T-helper 17 cell (primary cell): ENCODE measurements at places on chromosomes 2 and 18.

DNA sequence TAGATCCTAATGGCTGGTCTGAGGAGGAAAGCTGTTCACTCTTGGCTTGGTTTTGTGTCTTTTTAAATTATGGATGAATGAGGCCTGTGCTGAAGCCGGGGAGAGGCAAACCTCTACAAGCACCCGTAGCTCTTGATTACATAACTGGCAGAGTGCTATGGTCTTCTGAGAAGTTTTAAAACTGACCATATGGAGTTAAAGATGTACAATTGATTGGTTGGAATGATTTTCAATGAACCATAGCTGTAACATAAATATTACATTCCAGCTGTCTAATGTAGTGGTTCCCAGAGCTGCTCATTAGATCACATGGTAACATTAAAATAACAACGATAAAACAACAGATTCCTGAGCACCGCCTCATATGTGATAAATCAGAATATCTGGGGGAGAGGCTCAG lies 71.1 kb upstream of the MAP4K3 start:
- no peak overlapping the region for H3K27ac ChIP-seq
- H3K4me1 ChIP-seq = peaks cover 3% of the 10 kb centered on the region
- H3K4me3 ChIP-seq = no peak overlapping the region
- peaks cover 29% of the 10 kb centered on the region for H3K27me3 ChIP-seq
- peaks cover 2% of the 10 kb centered on the region for H3K36me3 ChIP-seq

DNA sequence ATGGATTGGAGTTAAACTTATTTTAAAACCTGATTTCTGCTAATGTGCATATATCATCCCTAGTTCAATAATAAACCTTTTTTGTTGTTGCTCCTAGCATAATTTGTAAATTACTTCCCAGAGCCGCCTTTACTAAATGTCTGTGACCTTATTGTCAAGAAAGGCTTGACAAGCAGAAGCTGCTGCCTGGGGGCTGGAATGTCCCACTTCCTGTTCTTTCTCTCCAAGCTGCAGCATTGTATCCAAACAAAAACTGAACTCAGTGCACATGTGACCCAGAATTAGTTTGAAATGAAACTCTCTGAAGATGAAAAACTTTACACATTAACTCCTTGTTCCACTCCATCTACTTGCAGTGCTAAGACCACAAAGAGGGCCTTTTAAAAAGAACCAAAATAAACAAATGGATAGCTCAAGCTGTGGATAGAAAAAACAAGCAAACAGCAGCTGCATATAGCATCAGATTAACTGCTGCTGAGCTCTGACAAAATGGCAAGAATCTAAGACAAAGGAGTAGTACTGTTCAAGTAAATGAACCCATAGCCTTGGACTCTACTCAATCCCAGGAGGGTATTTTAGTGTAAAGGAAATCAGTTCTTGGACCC lies 99.8 kb upstream of the NEUROD1 start:
- DNase-seq = no peak
- no peaks in the 10 kb centered on the region for H3K4me1 ChIP-seq
- H3K4me3 ChIP-seq = no peak overlapping the region
- no peaks in the 10 kb centered on the region for H3K36me3 ChIP-seq
- H3K27me3 ChIP-seq = no peaks in the 10 kb centered on the region

DNA sequence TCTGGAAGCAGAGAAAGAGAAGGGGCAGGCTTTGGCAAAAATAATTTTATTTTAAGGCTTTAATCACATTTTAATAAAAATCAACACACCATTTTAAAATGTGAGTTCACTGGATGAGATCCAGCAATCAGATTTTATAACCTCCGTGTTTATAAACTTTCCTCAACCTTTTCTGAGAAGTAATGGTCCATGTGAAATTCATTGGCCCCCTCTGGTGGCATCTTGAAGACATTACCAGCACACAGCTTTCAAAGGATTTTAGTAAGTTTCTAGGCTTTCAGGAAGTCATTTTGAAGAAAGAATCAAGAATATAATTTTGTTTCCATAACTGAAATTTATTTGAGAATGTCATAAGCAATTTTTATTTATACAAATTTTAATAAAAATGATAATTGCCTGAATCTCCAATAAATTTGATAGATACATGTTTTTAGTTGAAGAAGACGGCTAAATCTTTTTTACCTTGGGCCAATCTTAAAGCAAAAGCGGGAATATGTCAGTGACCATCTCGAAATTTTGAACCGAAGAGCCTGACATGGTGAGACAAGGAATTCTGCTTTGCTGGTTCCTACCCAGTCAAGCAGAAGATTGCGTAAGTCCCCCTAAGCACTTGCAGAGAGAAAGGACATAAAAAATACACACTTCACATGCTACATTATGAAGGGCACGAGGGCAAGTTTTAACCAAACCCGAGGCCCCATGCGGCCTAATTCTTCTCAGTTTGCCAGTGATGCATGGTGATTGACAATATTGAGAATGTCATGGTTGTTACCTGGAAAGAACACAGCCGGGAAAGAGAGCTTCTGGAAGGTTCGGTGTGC lies 128.4 kb upstream of the CBLN2 start:
- no peak for DNase-seq
- no peak overlapping the region for H3K4me3 ChIP-seq
- no peaks in the 10 kb centered on the region for H3K4me1 ChIP-seq
- no peak overlapping the region for H3K27ac ChIP-seq

DNA sequence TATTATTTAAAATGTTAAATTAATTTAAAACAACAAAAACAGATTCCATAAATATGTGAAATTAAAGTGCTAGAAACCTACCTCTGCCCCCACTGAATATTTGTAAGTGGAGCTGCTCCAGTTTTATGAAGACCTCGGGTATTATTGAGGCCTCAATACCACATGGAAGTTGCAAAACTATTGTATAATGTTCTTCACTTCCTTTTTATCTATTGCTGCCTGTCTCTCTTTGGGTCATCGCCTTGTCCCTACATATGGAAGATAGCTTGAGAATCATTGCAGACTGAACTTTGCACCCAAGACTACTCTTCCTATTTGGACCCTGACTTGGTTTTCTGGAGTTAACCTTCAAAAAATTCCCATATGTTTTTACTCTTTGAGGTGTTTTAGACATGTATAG lies 212.1 kb upstream of the NETO1 start:
- H3K27ac ChIP-seq = no peak overlapping the region
- H3K27me3 ChIP-seq = no peaks in the 10 kb centered on the region
- H3K4me3 ChIP-seq = no peak overlapping the region
- H3K36me3 ChIP-seq = no peaks in the 10 kb centered on the region
- DNase-seq = no peak

GRCh38 chr2:235765181-235765820 lies 271.5 kb downstream of the AGAP1 start:
- H3K4me1 ChIP-seq = peaks cover 4% of the 10 kb centered on the region
- H3K36me3 ChIP-seq = peaks cover 2% of the 10 kb centered on the region
- no peak overlapping the region for H3K27ac ChIP-seq
- peaks cover 5% of the 10 kb centered on the region for H3K27me3 ChIP-seq
- H3K4me3 ChIP-seq = no peak overlapping the region

GRCh38 chr2:2178921-2179320 lies 152.2 kb downstream of the MYT1L start:
- peaks cover 7% of the 10 kb centered on the region for H3K27me3 ChIP-seq
- no peak for DNase-seq
- no peak overlapping the region for H3K27ac ChIP-seq
- no peaks in the 10 kb centered on the region for H3K36me3 ChIP-seq

DNA sequence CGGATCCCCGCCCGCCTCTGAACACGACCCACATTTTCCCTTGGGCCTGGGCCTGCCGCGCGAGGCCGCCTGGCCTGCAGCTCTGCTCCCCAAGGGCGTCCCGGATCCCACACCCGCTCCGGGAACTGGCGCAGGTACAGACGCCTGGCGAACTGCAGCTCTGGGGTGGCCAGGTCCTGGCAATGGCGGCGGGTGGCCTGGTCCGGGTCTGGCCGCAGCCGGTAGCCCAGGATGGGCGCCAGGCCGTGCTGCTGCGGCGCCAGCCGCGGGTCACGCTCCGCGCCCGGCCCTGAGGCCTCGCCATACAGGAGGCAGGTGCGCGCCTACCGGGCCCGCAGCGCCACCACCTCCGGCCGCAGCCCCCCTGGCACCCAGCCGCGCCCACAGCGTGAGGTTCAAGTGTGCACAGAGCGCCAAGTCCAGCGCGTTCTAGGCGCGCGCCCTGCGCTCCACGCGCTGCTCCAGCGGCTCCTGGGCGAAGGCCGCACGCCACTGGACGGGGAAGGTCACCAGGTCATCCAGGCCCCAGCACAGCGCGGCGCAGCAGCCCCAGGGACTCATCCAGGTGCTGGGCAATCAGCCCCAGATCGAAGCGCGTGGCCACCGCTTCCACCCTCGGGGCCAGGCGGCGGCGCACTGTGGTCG lies 9.5 kb downstream of the AQP12A start:
- peaks cover 18% of the 10 kb centered on the region for H3K27me3 ChIP-seq
- H3K4me1 ChIP-seq = peaks cover 17% of the 10 kb centered on the region
- H3K27ac ChIP-seq = no peak overlapping the region
- H3K4me3 ChIP-seq = no peak overlapping the region
- DNase-seq = peak; percentile 7
- peaks cover 3% of the 10 kb centered on the region for H3K36me3 ChIP-seq

DNA sequence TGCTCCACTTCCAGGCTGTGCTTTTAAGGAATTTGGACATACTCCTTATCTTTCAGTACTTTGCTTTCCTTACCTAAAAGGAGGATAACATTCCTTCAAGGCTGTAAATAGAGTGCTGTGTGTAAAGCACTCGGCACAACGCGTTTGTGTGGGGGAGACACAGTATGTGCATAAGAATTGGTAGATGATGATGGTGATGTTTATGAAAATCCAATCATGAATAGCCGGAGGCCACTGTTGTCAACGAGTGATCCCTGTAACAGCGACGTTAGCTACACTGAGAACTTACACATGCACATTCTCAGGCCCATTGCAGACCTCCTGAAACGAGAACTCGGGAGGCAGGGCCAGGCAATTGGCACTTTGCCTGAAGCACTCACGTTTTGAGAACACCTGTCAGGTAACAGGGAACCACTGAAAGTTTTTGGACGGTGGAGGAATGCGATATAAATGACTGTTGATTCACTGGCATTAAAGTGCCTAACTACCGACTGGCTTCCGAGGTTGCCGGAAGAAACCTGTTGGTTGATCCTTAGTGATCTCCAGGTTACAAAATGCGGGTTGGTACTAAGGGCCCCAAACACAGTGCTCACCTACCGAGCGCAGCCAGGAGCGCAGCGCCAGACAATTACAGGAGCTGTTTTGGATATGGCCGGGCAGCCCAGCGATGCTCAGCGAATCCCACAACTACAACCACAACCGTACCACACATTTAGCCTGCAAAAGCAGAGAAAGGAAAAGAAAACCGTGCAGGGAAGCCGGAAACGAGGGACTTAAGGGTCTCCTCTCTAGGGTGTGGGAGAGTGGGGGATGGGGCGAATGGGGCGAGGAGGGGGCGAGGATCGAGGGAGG lies 1.0 kb upstream of the MAP4K4 start:
- H3K27ac ChIP-seq = peak overlapping the region; percentile 93
- peaks cover 4% of the 10 kb centered on the region for H3K36me3 ChIP-seq
- H3K4me1 ChIP-seq = peaks cover 23% of the 10 kb centered on the region
- H3K27me3 ChIP-seq = no peaks in the 10 kb centered on the region
- DNase-seq = no peak

- H3K4me3 ChIP-seq = no peak overlapping the region
- DNase-seq = no peak
- H3K27ac ChIP-seq = no peak overlapping the region
- no peaks in the 10 kb centered on the region for H3K27me3 ChIP-seq
These were observed 206.9 kb downstream of the TNS1 start for GRCh38 chr2:217795706-217796465.

DNA sequence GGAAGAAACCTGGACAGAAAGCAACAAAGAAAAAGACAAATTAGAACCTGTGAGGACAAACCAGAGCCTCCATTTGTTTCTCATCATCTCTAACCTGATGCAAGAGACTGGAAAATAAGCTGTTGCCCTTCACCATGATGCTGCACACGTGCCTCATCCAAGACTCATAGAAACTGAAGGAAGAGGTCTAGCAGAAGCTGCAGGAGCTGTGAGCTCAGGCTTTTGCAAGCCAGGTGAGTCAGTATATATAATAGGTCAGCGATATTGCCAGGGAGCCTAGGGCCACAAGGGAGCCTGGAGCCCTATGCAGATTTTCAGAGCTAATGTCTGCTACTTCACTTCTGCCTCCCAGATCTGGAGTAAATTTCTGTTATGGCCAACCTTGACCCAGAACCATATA lies 163.1 kb downstream of the LNPK start:
- no peak overlapping the region for H3K27ac ChIP-seq
- H3K4me1 ChIP-seq = no peaks in the 10 kb centered on the region

GRCh38 chr2:18987592-18988073 lies 370.8 kb downstream of the OSR1 start:
- H3K27ac ChIP-seq = no peak overlapping the region
- H3K36me3 ChIP-seq = no peaks in the 10 kb centered on the region
- no peak for DNase-seq
- no peaks in the 10 kb centered on the region for H3K4me1 ChIP-seq
- no peaks in the 10 kb centered on the region for H3K27me3 ChIP-seq

DNA sequence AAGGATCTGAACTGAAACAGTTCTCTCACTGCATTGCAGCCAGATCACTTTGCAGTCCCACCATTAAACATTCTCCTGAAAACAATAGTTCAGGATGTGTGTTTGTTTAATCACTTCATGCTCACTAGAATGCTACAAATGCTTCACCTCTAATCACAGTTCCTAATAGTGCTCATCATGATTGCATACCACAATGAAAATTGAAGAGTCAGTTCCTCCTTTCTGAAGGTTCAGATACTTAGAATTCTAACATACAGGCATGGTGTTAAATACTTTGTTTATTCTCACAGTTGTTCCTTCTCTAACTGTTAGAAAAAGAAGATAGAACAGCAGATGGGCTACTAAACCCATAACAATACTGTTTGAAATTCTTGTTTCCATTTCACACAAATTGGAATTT lies 622.3 kb upstream of the ACVR2A start:
- H3K36me3 ChIP-seq = no peaks in the 10 kb centered on the region
- no peaks in the 10 kb centered on the region for H3K27me3 ChIP-seq
- no peak for DNase-seq
- no peak overlapping the region for H3K4me3 ChIP-seq

DNA sequence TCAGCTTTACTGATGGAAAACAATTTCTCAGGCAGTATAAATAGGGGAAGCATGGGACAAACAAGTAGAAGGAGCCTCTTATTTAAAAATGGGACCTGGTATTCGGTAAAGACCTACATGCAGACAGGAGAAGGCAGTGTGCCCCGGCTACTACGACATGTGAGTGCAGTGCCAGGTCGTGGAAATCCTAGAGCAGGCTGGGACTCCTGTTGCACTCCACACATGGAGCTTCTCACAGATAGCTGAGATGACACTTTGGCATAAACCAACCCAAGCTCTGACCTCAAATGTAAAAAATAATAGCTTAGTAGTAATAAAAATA lies 885 bp upstream of the DSEL start:
- peak overlapping the region; percentile 99 for H3K4me3 ChIP-seq
- H3K36me3 ChIP-seq = no peaks in the 10 kb centered on the region
- H3K27me3 ChIP-seq = peaks cover 16% of the 10 kb centered on the region
- peaks cover 16% of the 10 kb centered on the region for H3K4me1 ChIP-seq
- DNase-seq = no peak

GRCh38 chr2:144507441-144508171 lies 12.3 kb downstream of the ZEB2 start:
- H3K36me3 ChIP-seq = no peaks in the 10 kb centered on the region
- H3K27ac ChIP-seq = peak overlapping the region; percentile 9
- H3K27me3 ChIP-seq = peaks cover 56% of the 10 kb centered on the region
- H3K4me3 ChIP-seq = no peak overlapping the region
- DNase-seq = no peak
- peaks cover 10% of the 10 kb centered on the region for H3K4me1 ChIP-seq
